ENCODE measurements at places on chromosomes 3 and 15. TPM values are rescaled to one million over a fixed set of nuclear protein-coding genes. Genes with fewer than 3 reads are reported as not detected.

The CP gene
- total RNA-seq = not detected

The MAP6D1 gene
- 6.0 TPM for total RNA-seq

The GNAT1 gene
- total RNA-seq = not detected

The RTP3 gene
- not detected for total RNA-seq

DNA sequence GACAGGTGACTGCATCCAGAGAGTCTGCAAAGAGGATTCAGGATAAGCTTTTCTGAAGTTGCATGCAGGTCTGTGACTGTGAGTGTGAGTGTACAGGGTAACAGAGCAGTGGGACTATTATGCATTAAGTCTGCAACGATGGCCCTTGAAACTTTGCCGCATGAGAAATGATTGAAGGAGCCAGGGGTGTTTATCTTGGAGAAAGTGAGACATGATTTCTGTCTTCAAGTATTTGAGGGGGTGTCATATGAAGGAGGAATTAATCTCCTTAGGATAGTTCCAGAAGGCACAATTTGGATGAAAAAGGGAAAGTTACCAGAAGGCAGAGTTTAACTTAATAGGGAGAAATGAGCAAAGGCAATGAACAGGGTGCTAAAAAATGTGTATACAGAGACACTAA is 119.6 kb downstream of the ARNT2 start:
- no peak for DNase-seq

DNA sequence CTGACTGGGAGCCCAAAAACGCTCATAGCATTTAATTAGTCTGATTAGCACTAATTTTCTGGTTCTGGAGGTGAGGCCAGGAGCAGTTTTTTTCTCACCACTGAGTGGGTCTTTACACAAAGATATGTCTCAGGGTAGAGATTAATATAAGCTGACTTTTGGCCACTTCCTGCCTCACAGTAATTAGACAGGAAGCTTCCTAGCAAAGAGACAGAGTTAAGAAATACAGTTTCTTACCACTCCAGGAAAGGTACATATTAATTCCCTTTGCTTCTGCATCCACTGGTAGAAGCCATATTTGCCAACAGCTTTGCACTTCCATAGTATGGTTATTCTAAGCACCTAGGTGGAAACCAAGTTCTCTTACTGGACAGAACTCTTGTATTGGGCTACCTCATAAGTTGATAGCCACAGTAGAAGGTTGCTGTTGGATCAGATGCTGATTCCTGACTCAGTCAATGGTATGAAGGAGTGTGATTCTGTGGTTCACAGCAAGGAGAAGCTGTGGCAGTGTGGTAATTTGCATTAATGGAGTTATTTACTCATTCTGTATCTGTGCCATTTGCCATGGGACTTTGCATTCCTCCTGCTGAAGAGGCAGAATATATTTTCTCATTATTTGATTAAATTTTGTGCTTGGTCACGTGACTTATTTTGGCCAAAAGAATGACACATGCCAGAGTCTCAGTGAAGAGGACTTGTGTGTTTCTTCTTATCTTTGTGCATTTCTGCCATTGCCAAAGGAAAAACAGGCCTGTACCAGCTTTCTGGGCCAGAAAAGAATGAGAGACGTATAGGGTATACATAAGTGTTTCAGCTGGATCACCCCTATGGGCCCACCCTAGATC is 17.5 kb upstream of the ZBTB20 start:
- no peak for DNase-seq

The SLC28A2 gene
- total RNA-seq = not detected

GRCh38 chr3:72995337-72995736 is 1.3 kb upstream of the PPP4R2 start:
- DNase-seq = no peak

DNA sequence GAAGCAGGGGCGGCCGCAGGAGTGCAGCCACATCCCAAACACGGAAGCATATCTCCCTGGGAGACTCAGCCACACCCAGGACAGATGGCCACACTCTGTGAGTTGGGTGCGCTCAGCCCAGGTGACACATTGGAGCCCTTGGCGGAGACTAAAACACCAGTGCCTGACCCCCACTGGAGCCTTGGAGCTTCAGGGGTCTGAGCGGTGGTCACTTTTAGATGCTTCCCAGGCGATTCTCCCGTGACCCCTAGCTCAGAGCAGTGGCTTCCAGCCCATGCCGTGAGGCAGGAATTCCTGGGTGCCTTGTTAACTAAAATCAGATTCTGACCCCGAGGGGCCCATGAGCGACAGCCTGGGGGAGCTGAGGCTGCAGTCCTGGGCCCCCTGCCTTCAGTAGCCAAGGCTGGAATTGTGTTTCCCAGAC is 54.5 kb downstream of the PLXNA1 start:
- DNase-seq = no peak

The RAD54L2 gene
- total RNA-seq = 19.2 TPM

GRCh38 chr3:126676919-126677705 is 22.2 kb upstream of the TXNRD3 start:
- peak; percentile 33 for DNase-seq

- DNase-seq = no peak
Observed at GRCh38 chr3:114214542-114215341, 22.6 kb downstream of the ZNF80 start.

DNA sequence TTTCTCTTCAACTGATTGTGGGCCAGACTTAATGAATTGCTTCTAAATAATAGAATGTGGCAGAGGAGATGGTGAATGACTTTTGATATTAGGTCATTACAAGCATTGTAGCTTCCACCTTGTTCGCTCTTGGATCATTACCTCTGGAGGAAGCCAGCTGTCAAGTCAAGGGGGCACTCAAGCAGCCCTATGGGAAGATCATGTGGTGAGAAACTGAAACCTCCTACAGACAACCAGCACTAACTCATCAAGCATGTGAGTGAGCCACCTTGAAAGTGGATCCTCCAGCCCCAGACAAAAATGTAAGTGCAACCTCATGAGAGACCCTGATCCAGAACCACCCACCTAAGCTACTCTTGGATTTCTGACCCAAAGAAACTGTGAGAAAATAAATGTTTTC is 109.8 kb upstream of the TBC1D5 start:
- no peak for DNase-seq

DNA sequence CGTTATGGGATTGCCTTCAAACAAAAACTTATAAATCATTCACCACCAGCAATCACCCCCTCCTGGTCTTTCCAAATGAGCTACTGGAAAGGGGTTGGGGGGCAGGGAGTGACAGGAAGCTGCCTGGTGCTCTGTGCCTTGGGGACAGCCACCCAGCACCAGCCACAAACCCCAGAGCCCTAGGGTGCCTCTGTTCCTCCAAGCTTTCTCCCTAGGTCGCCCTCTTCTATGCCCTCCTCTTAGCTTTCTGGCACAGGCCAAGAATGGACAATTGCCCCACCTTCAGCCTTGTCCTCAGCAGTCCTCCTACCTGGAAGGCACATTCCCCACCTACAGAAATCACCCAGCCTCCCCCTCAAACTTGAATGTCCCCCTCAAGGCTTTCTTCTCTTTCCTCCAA is 3.3 kb downstream of the OXTR start:
- DNase-seq = no peak

DNA sequence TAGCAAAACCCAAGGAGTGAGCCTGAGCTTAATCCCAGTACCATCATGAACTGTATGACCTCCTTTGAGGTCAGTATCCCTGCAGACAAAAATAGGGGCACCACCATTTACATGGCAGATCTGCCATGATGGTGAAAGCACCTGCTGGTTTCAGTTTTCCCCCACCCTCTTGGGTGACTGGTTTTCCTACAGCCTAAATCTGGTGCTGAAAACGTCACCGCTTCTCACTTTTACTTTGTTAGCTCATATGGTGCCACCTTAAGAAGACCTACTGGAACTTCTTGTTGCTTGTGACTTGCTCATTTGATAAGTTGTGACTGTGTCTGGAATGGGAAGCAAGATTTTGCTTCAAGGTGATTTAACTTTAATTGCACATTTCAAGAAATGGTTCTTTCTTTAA is 5.1 kb downstream of the PPP1R2 start:
- no peak for DNase-seq

GRCh38 chr15:59516655-59517461 is 78.9 kb downstream of the FAM81A start:
- DNase-seq = no peak

DNA sequence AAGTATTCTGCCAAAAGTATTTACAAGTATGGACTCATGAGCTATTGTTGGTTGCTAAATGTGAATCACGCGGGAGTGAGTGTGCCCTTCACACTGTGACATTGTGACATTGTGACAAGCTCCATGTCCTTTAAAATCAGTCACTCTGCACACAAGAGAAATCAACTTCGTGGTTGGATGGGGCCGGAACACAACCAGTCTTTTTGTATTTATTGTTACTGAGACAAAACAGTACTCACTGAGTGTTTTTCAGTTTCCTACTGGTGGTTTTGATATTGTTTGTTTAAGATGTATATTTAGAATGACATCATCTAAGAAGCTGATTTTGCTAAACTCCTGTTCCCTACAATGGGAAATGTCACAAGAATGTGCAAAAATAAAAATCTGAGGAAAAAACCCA is 30.3 kb downstream of the SYNM start:
- DNase-seq = no peak

DNA sequence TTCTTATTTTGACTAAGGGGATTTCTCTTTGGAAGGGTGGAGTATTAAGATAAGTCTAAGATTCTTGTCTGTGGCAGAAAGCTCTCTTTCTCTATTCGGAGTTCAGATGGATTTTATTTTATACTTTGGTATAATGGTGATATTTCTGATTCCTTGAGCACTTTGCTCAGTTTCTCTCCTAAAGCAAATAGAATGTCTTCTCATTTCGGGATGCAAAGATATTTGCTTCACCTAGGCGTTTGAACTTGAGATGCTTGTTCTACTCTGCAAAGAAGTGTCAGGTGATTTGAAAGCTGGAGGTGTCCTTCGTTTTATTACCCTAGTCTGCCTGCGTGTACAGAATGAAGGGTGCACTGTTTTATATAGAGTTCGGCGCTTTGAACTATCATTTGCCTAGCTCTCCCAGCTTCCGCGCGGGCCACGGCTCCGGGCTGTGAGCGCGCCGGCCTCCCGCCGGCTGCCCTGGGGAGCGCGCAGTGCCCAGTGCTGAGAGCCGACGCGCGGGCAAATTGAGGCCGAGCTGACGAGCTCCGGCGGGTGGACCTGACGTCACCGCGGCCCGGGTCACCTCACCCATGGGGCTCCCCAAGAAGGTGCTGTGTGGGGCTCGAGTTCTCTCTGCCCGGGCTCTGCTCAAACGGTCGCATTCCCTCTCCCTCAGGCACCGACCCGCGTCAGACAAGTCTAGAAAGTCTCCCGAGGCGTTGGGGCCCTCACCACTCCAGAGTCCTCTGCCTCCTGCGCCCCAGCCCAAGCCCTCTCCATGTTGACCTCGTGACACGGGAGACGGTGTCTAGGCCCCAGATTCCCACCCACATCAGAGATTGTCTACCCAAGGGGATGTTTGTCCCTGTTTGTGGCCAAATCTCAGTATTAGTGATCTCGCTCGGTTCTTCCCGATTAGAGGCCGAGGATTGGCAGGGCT is 7.5 kb downstream of the SOX2 start:
- DNase-seq = no peak

DNA sequence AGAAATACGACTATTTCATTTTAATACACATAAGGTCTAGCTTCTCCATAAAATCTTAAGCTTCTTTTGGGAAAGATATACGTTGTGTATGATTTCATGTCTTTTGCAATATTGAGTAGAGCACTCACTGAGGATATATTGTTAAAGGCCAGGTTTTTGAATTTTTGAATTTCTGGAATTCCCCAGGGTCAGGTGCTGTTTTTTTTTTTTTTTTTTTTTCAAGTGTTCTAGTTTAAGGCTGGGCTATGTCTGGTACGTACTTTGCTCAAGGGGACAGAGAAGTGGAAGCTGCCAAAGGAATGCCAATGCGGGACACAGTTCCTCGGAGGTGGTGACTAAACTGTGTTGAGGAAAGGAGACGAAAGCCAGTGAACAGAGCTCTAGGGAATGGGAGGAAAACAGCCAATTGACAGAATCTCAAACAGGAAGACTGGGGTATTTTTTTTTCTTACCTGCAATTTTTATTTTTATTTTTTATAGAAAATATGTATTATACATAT is 510.5 kb upstream of the CBLB start:
- no peak for DNase-seq

GRCh38 chr15:83278191-83278590 is 6.3 kb downstream of the BNC1 start:
- DNase-seq = no peak

The DPPA4 gene
- not detected for total RNA-seq

DNA sequence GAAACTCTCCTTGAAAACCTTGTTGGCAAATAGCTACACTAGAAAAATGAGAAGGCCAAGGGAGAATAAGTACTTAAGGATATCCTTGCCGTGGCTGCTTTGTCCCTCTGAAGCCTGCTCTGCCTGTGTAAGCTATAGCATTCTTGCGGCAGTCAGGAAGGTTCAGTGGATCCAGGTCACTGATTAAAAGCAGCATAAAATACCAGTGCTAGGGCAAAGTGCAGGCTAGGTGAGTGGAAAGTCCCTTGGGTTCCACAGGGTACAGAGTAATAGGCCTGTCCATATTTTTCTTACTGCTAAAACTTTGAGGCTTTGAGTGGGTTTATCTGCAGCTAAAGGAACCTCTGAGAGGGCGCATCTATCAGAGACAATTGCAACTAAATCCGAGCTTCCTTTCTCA is 10.3 kb downstream of the CXCR6 start:
- no peak for DNase-seq

The CFAP44 gene
- total RNA-seq = 11.0 TPM

GRCh38 chr3:30680789-30681648 is 74.6 kb downstream of the TGFBR2 start:
- DNase-seq = peak; percentile 65

DNA sequence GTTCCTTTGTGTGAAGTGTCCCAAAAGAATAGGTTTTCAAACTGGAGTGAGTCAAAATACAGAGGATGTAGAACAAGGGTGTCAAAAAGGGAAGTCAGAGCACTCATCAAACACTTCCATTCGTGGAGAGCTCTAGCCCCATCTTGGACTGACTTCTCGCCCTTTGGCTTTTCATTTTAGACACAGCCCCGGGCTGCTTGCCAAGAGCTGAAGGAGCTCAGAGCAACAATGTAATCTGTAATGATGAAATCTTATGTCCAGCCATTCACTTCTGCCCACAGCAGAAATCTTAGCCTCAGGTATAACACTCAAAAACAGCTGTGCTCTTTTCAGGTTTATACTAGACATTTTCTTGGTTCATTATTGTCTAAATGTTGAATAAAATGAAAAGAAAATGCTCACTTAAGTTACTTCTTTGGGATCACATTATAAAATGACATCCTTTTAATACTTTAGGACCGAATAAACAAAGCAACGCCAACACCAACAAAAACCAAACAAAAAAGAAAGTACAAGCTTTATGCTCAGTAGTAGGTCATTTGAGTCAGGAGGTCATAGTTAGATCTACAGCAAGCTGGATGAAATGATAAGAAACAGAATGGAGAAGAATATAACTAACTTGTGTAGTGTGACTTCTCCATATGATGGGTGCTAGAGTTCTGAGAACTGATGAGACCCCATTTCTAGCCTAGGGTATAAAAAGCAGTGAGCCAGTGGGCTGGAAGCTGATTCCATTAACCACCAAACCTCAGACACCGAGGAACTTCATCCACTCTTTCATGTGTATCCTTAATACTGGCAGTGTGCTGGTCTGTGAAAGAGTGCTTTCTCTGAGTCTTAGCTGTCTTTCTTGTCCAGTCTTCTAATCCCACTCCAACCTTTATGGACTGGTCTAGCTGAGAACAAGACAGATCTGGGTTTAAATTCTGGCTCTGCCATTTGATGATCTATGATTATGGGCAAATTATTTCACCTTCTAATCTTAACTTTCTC is 131.8 kb upstream of the SLC7A14 start:
- peak; percentile 86 for DNase-seq

- no peak for DNase-seq
Observed at GRCh38 chr3:66203275-66203674, 17.5 kb upstream of the SLC25A26 start.
